ENCODE measurements at places on chromosomes 5 and 9.

GRCh38 chr5:79513308-79513703 is 628 bp downstream of the HOMER1 start:
- no peak for DNase-seq

- DNase-seq, result no peak
Observed at GRCh38 chr9:108553111-108553635, 302.6 kb downstream of the ACTL7B start.

GRCh38 chr5:100644776-100645175 is 109.6 kb downstream of the FAM174A start:
- no peak for DNase-seq

DNA sequence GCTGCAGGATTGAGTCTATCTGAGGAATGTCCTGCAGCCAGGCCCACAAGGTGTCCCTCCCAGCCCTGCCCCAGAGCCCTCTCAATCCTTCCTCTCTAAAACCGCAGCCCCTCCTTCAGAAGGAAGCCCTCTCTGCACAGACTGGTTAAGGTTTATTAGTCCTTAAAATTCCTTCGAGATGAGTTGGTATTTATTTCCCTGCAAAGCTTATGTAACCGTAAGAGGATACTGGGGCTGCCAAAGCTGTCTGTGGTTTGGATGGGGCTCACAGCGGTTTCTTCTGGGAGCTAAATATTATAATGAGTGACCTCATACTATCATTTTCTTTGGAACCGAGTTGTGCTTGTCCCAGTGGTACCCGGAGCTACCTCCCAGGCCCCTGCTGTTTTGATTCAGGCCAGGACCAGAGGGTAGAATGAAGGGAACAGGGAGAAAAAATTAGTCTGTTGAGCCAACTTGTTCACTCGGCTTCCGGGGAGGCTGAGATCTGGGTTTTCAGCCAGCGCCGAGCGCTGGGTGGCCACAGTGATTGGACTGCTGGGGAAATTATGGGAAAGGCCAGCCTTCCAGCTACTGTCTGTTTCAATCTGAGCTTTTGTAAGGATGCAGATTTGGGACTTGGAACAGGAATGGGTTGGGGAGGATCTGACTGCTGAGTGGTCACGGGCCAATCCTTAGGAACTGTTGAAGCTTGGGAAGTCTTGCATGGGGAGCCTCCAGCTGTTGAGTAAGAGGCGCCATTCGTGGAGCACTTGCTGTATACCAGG is 107.5 kb downstream of the NDFIP1 start:
- no peak for DNase-seq

DNA sequence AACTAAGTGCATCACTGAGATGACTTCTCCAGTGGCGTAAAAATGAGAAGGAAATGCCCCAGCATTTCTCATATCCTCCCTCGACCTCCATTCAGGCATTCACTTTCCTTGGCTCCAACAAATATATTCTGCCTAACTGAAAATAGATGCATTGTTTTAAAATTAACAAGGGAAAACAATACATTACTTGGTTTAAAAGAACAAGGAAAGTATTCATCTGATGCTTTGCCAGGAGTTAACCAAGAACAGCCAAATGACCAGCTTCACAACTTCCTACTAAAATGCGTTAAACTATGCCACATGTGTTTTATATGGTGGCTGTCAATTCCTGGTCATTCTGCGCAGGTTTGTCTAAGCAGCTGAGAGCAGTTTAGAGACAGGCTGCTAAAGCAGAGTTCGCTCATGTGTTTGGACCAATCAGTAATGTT is 121.4 kb downstream of the GNAQ start:
- DNase-seq, result no peak

- no peak for DNase-seq
Observed at GRCh38 chr5:134444941-134445471, 33.3 kb upstream of the CDKN2AIPNL start.

DNA sequence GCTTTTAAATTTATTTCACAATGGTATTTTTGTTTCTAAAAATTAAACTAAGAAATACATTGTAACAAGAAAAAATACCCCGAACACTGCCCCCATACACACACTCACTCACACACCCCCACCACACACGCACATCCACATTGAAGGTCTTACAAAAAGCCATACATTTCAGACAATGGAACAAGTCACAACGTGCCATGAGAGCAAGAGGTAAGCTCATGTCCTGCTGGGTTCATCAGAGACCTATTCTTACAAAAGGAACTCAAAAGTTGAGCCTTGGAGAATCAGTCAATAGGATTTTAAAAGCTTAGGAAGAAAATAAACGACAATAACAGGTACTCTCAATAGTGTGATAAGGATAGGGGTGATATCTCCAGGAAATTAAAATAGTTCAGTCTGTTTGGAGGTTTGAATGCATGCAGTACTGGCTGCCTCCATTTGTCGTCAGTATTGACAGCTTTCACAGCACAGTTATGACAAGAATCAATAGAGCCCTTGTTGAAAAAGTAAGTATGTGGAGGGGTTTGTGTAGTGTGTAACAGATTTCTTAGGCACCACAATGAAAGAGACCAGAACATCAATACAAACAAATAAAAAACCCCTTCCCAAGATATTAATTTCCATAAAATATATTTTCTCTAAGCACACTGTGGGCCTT is 1826.2 kb upstream of the CDH6 start:
- DNase-seq, result no peak

DNA sequence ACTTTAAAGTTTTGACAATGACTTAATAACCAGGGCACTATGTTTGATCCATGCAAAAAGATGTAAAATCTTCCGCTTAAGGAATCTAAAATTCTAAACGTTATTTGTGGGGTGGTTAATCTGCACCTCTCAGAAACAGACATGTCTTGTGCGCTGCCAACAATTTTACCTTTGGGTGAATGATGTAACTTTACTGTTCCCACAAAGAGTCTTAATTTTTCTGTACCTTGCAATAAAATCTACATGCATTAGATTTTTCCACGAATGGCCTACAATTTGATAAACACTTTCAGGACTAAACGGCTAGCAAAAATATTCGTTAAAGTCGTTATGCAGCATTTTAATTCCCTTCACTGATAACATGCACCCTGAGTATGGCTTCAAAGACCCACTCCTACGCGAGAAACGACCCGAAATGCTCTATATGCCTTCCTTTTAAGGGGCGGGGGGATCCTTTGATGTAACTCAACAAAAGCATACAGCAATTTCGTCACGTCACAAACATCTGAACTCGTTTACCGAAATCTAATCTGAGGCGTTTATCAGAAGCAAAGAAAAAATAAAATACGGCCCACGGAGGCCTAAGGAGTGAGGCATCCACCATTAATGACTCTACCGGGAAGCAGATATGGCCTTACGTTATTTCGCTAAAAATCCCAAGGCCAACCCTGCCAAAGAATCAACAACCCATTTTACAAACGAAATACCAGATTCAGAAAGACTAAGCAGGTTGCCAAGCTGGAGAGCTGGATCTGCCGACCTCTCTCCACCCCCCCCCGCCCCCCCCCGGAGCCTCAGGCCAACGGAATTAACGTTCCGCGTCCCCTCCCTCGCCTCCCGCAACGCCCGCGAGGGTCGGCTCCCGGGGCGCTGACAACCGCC is 621 bp downstream of the AK6 start:
- DNase-seq, result no peak
